ENCODE measurements at places on chromosomes 13 and 19. TPM values are rescaled to one million over a fixed set of nuclear protein-coding genes. Genes with fewer than 3 reads are reported as not detected.

The TBC1D4 gene
- total RNA-seq = 14.1 TPM

The PPP1R37 gene
- 44.5 TPM for total RNA-seq

The RCBTB2 gene
- 8.4 TPM for total RNA-seq

The C19orf85 gene
- not detected for total RNA-seq

The PGLYRP2 gene
- not detected for total RNA-seq

The LAIR1 gene
- not detected for total RNA-seq

The DNAJC15 gene
- 5.7 TPM for total RNA-seq

The CALR3 gene
- total RNA-seq = not detected

The ZNF616 gene
- 11.4 TPM for total RNA-seq

The LGALS14 gene
- not detected for total RNA-seq

The IZUMO4 gene
- 2.1 TPM for total RNA-seq

The PSG1 gene
- total RNA-seq = 0.62 TPM

The FFAR2 gene
- total RNA-seq = not detected

The RNF113B gene
- not detected for total RNA-seq

The DIRAS1 gene
- total RNA-seq = 4.2 TPM

The CGB5 gene
- not detected for total RNA-seq

The KLK3 gene
- total RNA-seq = not detected

The SLITRK1 gene
- total RNA-seq = not detected

The JAK3 gene
- 0.55 TPM for total RNA-seq

The NLRP12 gene
- not detected for total RNA-seq

The SRRM5 gene
- total RNA-seq = not detected

The BRME1 gene
- 0.87 TPM for total RNA-seq

The ZNF563 gene
- total RNA-seq = 3.0 TPM

The ANKRD24 gene
- total RNA-seq = 1.2 TPM

The SPACA4 gene
- not detected for total RNA-seq

The SOHLH2 gene
- 1.5 TPM for total RNA-seq

The PCSK4 gene
- 2.3 TPM for total RNA-seq

The ZNF85 gene
- total RNA-seq = 3.5 TPM

The TMEM238 gene
- 0.33 TPM for total RNA-seq

The PGLYRP1 gene
- total RNA-seq = not detected

The CGB3 gene
- not detected for total RNA-seq

The TUBA3C gene
- not detected for total RNA-seq

The ZNF536 gene
- not detected for total RNA-seq

The SYNGR4 gene
- total RNA-seq = not detected

The ZBTB32 gene
- not detected for total RNA-seq

The GPR12 gene
- total RNA-seq = not detected

The MBD3L2 gene
- not detected for total RNA-seq

The CLEC4M gene
- total RNA-seq = not detected

The KLK4 gene
- not detected for total RNA-seq

The DHPS gene
- 65.7 TPM for total RNA-seq

The LIN7B gene
- total RNA-seq = 4.8 TPM

The TRIM28 gene
- total RNA-seq = 265 TPM

The EBI3 gene
- total RNA-seq = not detected

The ZNF91 gene
- 18.6 TPM for total RNA-seq

The NLRP5 gene
- total RNA-seq = not detected

The ZNF709 gene
- 4.7 TPM for total RNA-seq

The ALOX5AP gene
- total RNA-seq = 0.25 TPM
